Mesothelial cell of epicardium (in vitro differentiated cells): ENCODE measurements at places on chromosomes 1 and 21. TPM values are rescaled to one million over a fixed set of nuclear protein-coding genes. Genes with fewer than 3 reads are reported as not detected.
A peak's percentile ranks its signal among the peaks of the same experiment; 100 is the strongest.

The PAPPA2 gene
- total RNA-seq, result 0.25 to 1.00 TPM (median 0.32 TPM) in 3 replicates

The CHIA gene
- total RNA-seq, result not detected in 3 replicates

The RER1 gene
- 94.5 to 103 TPM (median 95.1 TPM) in 3 replicates for total RNA-seq

GRCh38 chr1:64296459-64296858, 93.0 kb downstream of the UBE2U start:
- H3K27ac ChIP-seq, result no peak overlapping the region
- peaks cover 2% of the 10 kb centered on the region for H3K27me3 ChIP-seq
- peaks cover 6% of the 10 kb centered on the region for H3K4me1 ChIP-seq
- no peak for DNase-seq
- H3K4me3 ChIP-seq, result no peak overlapping the region

The PKP1 gene
- total RNA-seq, result 0.54 to 0.58 TPM (median 0.57 TPM) in 3 replicates

The FAM110D gene
- 0.58 to 0.84 TPM (median 0.69 TPM) in 3 replicates for total RNA-seq

- no peak overlapping the region for H3K4me3 ChIP-seq
- no peaks in the 10 kb centered on the region for H3K27me3 ChIP-seq
Measured at GRCh38 chr1:111769517-111770146, 13.9 kb downstream of the DDX20 start.

DNA sequence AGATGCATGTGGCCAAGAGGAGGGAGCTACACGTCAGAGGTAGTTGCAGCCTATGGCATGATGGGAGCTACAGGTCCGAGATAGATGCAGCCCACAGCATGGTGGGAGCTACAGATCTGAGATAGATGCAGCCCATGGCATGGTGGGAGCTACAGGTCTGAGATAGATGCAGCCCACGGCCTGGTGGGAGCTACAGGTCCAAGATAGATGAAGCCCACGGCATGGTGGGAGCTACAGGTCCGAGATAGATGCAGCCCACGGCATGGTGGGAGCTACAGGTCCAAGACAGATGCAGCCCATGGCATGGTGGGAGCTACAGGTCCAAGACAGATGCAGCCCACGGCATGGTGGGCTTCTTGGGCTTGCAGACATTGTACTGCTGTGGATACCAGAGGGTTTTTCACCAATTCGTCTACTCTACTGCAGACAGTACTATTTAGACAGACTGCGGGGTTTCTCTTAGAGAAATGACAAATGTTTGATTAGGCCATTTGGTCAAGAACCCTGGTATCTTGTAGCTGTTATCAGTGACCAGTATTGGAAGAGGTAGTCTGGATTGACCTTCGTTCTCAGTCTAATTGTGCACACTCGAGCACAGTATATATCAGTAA, 127.4 kb downstream of the DHRS3 start:
- H3K4me3 ChIP-seq, result no peak overlapping the region
- peak overlapping the region; percentile 98 for H3K27ac ChIP-seq
- peaks cover 34% of the 10 kb centered on the region for H3K36me3 ChIP-seq

- no peak for DNase-seq
- no peaks in the 10 kb centered on the region for H3K4me1 ChIP-seq
- no peak overlapping the region for H3K4me3 ChIP-seq
- no peak overlapping the region for H3K27ac ChIP-seq
- H3K27me3 ChIP-seq, result no peaks in the 10 kb centered on the region
- H3K36me3 ChIP-seq, result no peaks in the 10 kb centered on the region
Measured at GRCh38 chr21:27677546-27677945, 710.7 kb upstream of the ADAMTS5 start.

DNA sequence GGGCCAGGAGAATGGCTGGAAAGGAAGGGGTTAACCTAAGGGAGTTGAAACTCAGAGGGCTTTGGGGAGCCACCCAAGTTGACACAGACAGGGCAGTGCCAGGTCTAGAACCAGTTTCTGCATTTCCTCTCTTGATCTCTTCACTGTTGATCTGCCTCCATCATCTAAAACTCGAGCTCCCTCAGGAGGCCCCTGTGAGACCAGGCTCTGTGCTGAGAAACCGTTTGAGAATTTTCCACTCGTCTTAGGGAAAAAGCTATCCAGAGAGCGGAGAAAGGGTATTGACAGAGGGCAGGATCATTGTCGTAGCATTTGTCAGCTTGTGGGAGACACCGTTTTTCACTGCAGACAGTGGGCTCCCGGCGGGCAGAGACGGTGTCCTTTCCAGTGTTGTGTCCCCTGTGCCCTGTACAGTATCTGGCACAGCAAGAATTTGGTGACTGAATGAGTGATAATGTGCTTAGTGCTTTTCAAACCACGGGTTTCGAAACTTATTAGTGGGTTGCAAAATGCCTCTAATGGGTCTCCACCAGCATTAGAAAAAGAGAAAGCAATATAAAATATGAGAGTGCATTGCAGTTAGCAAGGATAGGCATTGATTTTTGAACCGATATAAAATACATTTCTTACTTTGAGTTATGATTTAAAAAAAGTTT, 31.1 kb downstream of the PROK1 start:
- H3K27me3 ChIP-seq, result peaks cover 25% of the 10 kb centered on the region
- no peak overlapping the region for H3K27ac ChIP-seq
- no peaks in the 10 kb centered on the region for H3K36me3 ChIP-seq
- H3K4me3 ChIP-seq, result no peak overlapping the region

DNA sequence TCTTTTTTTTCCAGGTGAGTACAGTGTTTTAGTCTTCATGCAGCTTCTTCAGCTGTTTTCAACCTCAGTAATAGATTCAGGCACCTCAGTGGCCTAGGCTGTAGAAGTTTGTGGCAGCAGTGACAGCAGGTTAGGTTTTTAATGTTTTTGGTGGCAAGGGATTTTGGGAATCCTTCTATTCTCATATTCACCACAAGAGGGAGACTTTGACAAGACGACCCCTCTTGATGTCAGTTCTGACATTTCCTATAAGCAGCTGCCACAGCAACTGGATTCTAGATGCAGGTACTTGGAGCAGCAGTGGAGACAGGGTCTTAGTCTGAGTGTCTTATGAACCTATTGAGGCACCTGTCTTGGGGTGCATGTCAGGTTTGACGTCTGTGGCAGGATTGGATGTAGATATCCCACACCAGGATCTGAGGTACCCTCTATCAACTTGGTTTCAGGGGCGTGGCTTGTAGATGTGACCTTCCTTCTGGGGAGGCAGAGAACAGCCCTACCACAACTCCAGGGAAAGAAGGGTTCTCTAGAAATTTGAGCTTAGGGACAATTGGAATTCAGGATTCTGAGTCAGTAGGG, 1104.2 kb upstream of the TMPRSS15 start:
- no peak for DNase-seq
- no peaks in the 10 kb centered on the region for H3K4me1 ChIP-seq
- no peaks in the 10 kb centered on the region for H3K36me3 ChIP-seq

The CHML gene
- 21.2 to 21.6 TPM (median 21.3 TPM) in 3 replicates for total RNA-seq
